ENCODE measurements at places on chromosomes 13 and 19.

DNA sequence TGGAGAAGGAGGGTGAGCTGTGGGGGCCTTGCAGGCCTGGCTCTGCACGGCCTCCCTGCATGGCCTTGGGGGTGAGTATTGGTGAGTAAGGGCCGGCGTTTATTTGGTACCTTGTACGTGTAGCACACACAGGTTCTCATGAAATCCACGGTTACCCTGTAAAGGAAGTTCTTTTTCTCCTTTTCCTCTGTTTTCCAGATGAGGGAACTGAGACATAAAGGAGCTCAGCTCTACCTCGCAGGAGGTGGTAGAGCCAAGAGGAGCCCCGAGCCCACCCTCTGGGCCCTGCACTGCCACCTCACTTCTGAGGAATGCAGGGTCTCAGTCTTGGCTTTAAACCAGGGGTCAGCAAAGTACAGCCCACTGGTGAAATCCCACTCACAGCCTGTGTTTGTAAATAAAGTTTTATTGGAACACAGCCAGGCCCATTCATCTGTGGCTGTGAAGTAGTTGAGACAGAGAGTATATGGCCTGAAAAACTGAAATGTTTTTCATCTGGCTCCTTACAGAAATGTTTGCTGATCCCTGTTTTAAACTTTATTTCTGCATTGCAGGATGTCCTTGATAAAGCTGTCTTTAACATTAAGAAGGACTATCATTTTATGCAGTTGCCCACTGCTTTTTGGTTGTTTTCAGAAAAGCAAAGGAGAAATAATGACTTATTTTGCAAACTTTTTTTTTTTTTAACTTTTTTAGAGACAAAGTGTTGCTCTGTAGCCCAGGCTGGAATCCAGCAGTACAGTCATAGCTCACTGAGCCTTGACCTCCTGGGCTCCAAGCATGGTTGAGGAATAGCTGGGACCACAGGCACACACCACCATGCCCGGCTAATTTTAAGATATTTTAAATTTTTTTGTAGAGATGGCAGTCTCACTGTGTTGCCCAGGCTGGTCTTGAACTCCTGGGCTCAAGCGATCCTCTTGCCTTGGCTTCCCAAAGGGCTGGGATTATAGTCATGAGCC, 6.4 kb downstream of the EPN1 start:
- no peak for DNase-seq

DNA sequence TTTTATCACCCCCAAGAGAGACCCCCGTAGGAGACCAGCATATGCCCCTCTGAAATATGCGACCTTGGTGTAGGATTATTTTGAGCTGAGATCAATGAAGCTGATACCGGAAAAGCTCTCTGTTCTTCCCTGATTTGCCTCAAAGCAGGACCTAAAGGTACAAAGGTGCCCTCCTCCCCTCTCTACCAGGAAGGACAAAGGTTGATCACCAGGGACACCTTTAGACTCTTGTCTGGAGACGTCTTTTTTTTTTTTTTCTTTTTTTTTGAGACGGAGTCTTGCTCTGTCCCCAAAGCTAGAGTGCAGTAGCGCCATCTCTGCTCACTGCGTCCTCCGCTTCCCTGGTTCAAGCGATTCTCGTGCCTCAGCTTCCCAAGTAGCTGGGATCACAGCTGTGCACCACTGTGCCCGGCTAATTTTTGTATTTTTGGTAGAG, 792 bp upstream of the PEX11G start:
- DNase-seq = no peak

GRCh38 chr13:99803141-99803540, 168.4 kb downstream of the ZIC5 start:
- DNase-seq = no peak

- DNase-seq = peak; percentile 91
These were observed 21.5 kb upstream of the GARRE1 start for GRCh38 chr19:34232566-34233481.

- DNase-seq = peak; percentile 5
These were observed 413 bp downstream of the N4BP2L2 start for GRCh38 chr13:32538143-32538620.

- DNase-seq = no peak
These were observed at the start of gene ING1 for GRCh38 chr13:110713642-110713952. ING1 (plus strand) TSS chr13:110713700; CDS start chr13:110714150, 450 bp downstream.

- DNase-seq = no peak
These were observed 321.0 kb downstream of the TBC1D4 start for GRCh38 chr13:75160984-75161383.

- DNase-seq = no peak
These were observed 13.7 kb downstream of the PVR start for GRCh38 chr19:44657211-44657921.

GRCh38 chr19:50992666-50993035, 8.8 kb downstream of the KLK8 start:
- no peak for DNase-seq

GRCh38 chr13:109371066-109371465, 415.3 kb downstream of the IRS2 start:
- DNase-seq = no peak

DNA sequence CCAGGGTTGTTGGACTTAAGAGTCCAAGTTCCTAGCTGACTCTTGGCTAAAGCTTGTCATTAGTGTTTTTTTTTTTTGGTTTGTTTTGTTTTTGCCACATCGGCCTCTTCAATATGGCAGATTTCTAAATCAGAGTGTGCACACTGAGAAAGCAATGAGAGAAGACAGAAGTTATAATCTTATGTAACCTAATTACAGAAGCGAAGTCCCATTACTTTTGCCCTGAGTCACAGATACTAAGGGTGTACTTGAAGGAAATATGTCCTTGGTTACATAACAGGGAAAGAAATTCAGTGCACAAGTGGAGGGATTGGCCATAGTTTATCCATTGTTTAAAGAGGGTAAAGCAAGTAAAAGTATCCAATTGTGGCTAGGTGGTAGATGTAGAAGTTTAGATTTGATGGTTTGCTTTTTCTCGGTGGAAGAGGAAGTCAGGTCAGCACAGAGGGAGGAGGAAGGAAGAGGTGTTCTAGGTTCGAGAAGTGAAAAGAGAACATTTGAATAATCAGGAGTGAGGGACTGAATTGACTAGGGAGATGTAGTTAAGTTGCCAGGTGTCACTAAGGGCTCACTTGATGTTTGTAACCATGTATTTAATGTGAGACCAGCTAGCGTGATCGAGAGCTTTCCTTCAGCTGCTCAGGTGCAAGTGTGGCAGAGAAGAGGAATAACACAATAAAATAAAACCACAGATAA, 12.2 kb downstream of the GTF2F2 start:
- DNase-seq = no peak

- peak; percentile 71 for DNase-seq
These were observed 33.4 kb downstream of the ABCC4 start for GRCh38 chr13:95267662-95268342.

- no peak for DNase-seq
These were observed 149.6 kb downstream of the PDS5B start for GRCh38 chr13:32735859-32736258.

DNA sequence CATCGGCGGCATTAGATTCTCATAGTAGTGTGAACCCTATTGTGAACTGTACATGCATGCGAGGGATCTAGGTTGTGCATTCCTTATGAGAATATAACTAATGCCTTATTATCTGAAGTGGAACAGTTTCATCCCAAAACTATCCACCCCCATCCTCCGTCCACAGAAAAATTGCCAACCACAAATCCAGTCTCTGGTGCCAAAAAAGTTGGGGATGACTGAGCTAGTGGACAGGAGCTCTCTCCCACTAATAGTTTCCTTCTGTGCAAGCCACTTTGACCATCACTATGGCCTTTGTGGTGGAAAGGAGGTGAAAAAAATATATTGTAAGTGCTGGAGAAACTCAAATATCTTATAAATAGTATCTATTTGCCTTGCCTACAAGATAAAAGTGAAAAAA, 857.8 kb downstream of the DIAPH3 start:
- DNase-seq = no peak

DNA sequence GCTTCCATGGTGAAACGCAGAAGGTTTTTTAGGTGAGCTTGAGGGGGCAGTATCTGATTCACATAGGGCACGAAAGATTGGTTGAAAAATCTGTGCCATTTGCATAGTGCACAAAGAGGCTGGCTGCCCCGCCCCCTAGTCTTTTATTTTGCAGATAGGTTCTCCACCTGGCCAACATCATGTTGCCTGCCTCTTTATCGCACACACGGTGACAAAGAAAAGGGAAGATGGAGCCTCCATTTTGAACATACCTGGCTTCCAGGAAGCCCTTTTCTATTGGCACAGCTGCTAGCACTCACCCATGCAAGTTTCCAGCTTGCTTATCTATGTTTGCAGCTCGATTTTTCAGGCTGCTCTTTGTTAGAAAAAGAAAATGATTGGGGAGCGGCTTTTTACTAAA, 316.2 kb upstream of the KLHL1 start:
- no peak for DNase-seq

DNA sequence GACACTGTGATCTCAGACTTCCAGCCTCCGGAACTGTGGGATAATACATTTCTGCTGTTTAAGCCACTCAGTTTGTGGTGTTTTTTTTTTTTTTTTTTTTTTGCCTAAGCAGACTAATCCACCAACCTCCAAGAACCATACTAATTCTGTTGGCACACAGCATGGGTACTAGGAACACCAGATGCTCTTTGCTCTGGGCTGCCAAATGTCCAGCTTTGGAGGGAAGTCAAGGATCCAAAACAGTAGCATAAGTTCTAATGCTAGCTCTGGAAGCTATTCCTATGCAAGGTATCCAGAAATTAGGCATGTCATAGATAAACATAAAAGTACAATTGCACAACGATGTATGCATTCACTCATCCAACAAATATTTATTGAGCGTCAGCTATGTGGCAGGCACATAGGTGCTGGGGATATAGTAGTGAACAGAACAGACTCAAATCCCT, 64.5 kb upstream of the WDFY2 start:
- no peak for DNase-seq

- DNase-seq = no peak
These were observed 17.1 kb downstream of the MYO9B start for GRCh38 chr19:17092696-17093095.

- DNase-seq = no peak
These were observed 27.0 kb downstream of the TMEM161A start for GRCh38 chr19:19111136-19111835.

DNA sequence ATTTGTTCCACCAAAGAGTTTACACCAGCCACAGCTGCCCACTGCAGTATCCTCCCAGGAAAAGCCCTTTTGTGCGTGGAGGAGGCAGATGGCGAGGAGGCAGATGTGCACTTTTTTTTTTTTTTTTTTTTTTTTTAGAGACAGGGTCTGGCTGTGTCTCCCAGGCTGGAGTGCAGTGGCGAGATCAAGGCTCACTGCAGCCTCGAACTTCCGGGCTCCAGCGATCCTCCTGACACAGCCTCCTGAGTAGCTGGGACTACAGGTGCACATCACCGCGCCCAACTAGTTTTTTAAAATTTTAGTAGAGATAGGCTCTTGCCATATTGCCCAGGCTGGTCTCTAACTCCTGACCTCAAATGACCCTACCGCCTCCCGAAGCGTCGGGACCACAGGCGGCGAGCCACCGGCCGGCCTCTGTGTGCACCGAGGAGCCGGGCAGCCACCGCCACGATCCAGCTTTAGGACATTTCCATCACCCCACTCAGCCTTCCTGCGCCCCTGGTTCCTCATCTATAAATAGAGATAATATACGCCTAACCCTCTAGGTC, 563 bp upstream of the PDCD5 start:
- no peak for DNase-seq

DNA sequence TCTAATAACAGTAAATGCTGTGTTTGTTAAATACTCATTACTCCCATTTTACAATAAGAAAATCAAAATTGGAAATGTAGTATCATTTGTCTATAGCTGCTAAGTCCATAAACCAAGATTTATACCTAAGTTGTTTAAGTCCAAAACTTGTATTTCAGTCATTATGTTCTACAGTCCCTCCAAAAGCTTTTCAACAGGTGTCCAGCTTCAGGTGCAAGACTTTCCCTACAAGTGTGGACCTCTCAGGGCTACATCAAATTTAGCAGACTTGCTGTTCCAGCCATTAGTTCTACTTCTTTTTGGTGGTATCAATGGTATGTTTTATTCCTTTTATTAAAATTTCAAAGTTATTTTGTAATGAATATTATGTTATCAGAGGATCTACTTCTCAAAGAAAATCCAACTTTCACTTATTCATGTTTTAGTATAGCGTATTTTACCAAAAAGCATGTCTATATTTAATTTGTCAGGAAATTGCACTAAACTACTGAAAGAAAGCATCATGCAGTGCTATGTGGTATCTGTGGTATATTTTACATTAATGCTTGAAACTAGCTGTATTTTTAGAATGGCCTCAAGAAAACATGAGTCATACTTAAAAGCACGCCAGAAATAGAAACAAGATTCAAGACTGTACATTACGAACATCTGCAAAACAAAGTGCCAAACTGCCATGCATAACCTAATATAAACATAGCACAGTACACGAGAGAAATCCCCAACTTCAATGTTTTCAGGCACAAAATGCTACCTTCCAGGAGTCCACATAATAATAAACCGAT, 44.5 kb downstream of the VWA8 start:
- DNase-seq = peak; percentile 83

GRCh38 chr19:28948026-28948425, 264.9 kb downstream of the UQCRFS1 start:
- no peak for DNase-seq

- DNase-seq = no peak
These were observed 24.7 kb upstream of the EIF3G start for GRCh38 chr19:10144361-10144760.

GRCh38 chr13:70864731-70865130, 756.5 kb upstream of the KLHL1 start:
- DNase-seq = no peak

GRCh38 chr19:44847144-44848035, 1.3 kb downstream of the NECTIN2 start:
- no peak for DNase-seq

- DNase-seq = no peak
These were observed 101.2 kb downstream of the COL4A2 start for GRCh38 chr13:110408286-110408685.

- no peak for DNase-seq
These were observed 18.9 kb downstream of the ATP11A start for GRCh38 chr13:112708560-112709240.
